Activated CD4-positive, alpha-beta T cell treated with anti-CD3 and anti-CD28 coated beads, Interleukin-2, amount 50 U/mL, for 4 hours (primary cell): ENCODE measurements at places on chromosomes 6 and 20.

DNA sequence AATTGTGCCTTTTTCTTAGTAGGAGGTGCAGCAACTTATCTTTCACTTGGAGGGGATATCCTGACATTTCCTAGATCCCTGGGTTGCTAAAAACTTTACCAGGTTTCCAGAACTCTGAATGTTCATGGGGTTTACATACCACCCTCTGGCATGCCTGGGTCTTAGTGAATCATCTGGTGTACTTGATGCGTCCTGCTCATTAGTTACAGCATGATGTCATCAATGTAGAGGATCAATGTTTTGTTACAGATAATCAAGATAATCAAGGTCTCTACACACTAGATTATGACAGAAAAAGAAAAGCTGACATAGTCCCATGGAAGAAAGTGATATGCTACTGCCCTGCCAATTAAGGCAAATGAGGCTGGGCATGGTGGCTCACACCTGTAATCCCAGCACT is 27.0 kb downstream of the FITM2 start:
- DNase-seq: no peak

DNA sequence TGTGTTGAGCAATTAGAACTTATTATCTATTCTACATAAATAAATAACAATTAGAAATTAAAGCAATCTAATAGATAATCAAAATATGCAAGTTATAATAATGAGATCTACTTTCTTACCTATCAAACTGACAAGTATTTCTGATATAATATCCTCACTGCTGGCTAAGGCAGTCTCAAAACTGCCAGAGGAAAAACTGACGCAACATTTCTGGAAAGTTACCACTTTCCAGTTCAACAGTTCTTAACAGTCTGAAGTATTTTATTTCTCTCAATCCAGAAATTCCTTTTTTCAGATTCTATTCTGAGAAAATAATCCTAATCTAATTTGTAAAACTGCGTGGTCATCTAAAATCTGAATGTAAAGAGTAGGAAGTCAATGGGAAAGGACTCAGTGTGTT is 121.0 kb downstream of the TRDN start:
- no peak for DNase-seq

GRCh38 chr6:25511376-25511775 is 140.6 kb upstream of the SCGN start:
- no peak for DNase-seq

DNA sequence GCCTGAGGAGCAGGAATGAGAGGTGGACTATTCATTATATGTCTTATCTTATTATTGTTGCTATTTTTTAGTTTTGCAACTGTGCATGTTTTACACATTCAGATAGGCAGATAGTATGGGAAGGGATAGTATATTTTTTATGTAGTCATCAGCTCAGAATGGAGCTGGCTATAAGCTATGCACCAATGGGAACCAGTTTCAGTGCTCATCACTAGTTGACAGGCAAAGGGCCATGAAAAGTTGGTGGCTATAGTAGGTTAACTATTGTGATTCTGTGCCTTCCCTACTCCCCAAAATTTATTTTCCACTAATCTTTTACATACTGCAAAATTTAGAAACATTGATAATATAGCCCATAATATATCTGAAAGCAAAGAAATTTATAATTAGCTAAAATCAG is 5.3 kb upstream of the UBD start:
- no peak for DNase-seq

DNA sequence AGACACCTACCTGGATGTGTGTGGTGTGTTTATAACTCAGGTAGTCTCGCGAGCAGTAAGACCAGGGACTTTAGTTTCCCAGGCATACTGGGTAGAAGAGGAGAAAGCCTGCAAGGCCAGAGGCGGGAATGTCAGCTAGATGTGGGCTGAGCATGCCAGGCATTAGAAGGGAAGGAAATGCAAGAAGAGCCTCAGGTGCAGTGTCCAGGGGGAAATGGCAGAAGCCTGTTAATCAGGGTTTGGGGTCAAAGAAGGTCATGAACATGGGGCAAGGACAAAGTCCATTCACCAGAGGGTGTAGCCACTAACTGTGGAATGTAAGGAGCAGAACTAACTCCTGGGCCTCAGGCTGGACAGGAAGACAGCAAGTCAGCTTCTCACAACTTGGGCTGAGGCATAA is 305.0 kb downstream of the SMOC2 start:
- no peak for DNase-seq

- DNase-seq: no peak
These were observed 96.9 kb downstream of the TCP11 start for GRCh38 chr6:35044145-35044745.

DNA sequence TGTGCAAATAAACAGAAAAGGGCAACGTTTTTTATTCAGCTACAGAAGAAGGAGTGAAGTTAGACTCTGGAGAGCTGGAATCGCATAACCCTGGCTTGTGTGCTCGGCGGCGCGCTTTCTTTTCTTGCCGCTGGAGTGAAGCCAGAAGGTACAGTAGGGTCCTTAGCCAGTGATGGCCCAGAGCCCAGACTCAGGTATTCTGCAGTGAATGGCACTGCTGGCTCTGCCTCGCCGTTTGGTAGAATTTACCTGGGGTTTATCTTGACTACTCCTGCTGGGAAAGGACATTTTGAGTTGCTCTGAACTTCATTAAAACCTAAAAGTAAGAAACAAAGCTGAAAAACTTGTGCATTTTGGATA is 56.9 kb upstream of the TIAM2 start:
- no peak for DNase-seq

- DNase-seq: no peak
These were observed 2.6 kb upstream of the VNN2 start for GRCh38 chr6:132760256-132760655.

DNA sequence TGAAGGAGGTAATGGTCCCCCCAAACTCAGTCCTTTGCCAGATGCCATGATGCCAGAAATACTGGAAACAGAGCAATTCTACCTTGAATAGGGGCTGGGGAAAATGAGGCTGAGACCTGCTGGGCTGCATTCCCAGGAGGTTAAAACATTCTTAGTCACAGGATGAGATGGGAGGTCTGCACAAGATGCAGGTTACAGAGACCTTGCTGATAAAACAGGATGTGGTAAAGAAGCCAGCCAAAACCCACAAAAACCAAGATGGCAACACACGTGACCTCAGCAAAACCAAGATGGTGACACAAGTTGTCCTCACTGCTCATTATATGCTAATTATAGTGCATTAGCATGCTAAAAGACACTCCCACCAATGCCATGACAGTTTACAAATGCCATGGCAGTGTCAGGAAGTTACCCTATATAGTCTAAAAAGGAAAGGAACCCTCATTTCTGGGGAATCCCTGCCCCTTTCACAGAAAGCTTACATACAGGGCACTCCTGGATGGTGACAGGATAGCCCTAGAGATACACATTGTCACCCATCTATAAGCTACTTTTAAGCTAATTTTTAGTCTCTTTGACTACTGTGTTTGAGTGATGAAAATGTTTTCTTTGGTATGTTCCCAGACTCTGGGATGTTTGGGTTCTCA is 979.7 kb downstream of the TBC1D32 start:
- no peak for DNase-seq

DNA sequence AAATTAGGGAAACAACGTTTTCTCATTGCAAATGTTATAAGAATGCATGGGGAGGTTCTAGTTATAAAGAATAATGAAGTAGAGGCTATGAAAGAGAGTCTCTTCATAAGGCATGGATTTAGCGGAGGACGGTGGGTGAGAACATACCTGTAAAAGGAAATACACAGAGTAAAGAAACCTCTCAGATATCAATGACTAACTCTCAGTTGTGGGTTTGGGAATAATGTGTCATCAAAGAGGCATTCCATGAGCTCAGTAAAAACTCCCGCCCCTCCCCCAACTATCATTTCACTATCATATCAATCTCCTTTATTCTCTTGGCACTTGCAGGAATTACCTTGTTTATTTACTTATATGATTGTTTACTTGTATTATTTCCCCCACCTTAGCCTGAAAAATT is 695.4 kb downstream of the PTPRT start:
- DNase-seq: no peak

DNA sequence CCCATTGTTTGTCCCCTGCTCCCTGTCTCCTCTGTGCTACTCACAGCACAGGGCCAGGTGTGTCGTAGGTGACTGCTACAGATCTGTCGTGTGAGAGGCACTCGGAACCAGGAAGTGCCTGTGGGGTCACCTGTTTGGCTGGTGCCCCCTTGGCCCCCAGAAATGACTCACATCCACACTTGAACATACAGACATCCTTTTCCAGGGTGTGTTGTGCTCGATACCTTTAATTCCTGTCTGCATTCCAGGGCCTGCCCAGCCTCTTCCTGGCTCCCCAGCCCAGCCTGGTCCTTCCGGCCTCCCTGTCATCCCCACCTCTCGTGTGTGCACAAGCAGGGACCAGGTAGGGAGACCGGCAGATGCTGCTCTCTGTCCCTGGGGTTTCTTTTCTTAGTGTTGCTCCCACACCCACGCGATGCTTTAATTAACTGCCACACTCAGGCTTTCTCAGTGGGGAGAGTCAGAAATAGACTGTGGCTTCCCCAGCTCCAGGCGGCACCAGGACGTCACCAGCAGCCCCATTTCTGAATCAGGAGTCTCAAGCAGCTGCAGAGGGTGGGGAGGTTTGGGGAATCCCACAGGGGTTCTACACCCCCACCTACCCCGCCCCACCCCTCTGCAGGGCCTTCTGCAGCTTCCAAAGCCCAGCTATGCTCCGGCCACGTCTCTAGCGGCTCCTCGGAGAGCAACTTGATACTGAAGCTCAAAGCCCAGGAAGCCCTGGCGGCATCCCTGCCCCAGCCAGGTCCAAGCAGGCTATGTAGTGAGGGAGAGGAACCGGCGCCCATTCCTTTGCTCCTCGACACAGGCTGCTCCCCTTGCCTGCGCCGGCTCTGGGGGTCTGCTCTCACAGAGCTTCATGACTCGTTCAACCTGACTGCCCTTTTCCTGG is 102.2 kb downstream of the SYCP2 start:
- DNase-seq: no peak

DNA sequence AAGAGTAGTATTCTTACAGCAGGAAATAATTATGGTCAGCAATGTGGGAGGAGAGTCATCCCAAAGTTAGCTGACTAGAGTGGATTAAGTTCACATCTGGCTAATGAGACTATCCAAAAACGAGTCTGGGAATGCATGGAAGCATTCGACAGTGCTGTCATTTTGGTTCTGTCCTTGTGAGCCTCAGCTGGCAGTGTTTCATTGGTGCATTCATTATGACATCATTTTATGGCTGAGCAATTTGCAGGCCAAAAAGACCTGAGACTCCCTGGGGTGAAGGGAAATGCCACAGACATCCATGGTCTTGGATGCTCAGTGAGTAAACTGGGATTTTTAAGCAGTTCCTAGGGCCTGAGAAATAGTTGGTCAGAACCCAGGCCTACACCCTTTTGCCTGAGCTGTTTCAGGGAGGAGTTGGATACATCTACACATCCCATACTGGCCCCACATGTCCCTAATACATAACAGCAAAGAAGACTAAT is 196.4 kb upstream of the CCN2 start:
- DNase-seq: no peak

- DNase-seq: no peak
These were observed 16.8 kb downstream of the SIRPA start for GRCh38 chr20:1912053-1912452.
